ENCODE measurements at places on chromosomes 16 and 17.

GRCh38 chr16:67537270-67537635 lies 8.6 kb downstream of the RIPOR1 start:
- H3K4me3 ChIP-seq: peak overlapping the region; percentile 80
- peaks cover 18% of the 10 kb centered on the region for H3K36me3 ChIP-seq
- DNase-seq: no peak
- H3K27ac ChIP-seq: peak overlapping the region; percentile 78
- H3K4me1 ChIP-seq: peaks cover 28% of the 10 kb centered on the region
- H3K27me3 ChIP-seq: no peaks in the 10 kb centered on the region

DNA sequence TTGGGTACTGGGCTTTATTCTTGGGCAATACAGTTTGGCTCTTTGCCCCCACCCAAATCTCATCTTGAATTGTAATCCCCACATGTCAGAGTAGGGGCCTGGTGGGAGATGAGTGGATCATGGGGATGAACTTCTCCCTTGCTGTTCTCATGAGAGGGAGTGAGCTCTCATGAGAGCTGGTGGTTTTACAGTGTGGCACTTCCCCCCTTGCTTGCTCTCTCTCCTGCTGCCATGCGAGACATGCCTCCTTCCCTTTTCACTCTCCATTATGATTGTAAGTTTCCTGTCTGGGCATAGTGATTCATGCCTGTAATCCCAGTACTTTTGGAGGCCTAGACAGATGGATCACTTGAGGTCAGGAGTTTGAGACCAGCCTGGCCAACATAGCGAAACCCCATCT lies 18.1 kb upstream of the CNEP1R1 start:
- H3K4me3 ChIP-seq: no peak overlapping the region
- DNase-seq: no peak
- no peaks in the 10 kb centered on the region for H3K36me3 ChIP-seq
- no peaks in the 10 kb centered on the region for H3K4me1 ChIP-seq

DNA sequence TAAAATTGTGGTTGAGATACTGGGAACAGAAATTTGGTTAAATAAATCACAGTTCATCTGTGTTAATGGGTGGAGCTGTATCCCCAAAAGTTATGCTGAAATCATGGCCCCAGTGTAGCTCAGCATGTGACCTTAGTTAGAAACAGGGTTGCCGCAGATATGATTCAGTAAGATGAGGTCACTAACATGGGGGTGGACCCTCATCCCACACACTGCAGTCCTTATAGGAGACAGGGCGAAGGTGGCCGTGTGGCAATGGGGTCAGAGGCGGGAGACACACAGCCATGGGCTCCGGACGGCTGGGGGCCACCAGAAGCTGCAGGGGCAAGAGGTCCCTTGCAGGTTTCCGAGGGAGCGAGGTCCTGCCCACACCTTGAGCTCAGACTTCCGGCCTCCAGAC lies 10.7 kb downstream of the GALNS start:
- H3K36me3 ChIP-seq: peaks cover 19% of the 10 kb centered on the region
- H3K4me1 ChIP-seq: peaks cover 4% of the 10 kb centered on the region
- DNase-seq: no peak
- no peaks in the 10 kb centered on the region for H3K27me3 ChIP-seq

GRCh38 chr17:50180111-50180510 lies 14.3 kb downstream of the SGCA start:
- peaks cover 18% of the 10 kb centered on the region for H3K27me3 ChIP-seq
- no peak overlapping the region for H3K4me3 ChIP-seq
- peaks cover 12% of the 10 kb centered on the region for H3K4me1 ChIP-seq
- peaks cover 8% of the 10 kb centered on the region for H3K36me3 ChIP-seq

DNA sequence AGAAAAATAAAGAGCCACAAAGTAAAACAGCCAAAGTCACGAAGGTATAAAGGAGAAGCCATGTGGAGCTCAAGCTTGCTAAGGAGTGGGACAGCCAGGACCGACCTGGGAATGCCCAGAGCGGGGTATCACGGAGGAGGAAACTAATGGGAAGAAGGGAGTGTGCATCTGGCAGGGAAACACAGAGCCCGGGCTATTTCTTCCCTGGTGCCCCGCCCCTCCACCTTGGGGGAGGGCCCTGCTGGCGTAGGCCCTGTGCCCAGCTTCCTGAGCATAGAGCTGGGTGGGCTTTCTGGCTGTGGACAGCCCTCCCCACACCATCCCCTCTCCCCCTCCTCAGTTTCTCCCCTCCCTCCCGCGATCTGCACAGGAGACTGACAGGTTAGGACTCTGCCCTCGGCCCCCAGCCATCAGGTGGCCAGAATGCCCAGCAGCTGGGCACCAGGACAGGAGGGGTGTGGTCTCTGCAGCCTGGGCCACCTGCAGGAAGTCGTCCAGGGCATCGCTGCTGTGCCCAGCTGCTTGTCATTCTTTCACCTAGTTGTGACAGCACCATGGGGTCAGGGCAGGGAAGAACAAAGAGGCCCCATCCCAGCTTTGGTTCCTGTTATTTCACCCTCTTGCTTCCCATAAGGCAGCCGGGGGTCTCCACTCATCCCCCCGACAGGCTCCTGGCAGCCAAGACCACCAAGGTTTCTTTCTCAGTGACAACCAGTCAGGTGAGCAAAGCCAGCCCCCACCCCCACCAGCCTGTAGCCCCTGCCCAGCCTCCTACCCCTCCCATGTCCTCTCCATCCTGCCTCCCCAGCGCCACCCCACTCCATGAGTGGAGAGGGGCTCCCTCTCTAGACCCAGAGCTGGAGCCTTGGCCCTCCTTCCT lies 7.1 kb upstream of the DCAF7 start:
- H3K27me3 ChIP-seq: peaks cover 27% of the 10 kb centered on the region
- no peak for DNase-seq
- H3K27ac ChIP-seq: no peak overlapping the region
- no peak overlapping the region for H3K4me3 ChIP-seq

DNA sequence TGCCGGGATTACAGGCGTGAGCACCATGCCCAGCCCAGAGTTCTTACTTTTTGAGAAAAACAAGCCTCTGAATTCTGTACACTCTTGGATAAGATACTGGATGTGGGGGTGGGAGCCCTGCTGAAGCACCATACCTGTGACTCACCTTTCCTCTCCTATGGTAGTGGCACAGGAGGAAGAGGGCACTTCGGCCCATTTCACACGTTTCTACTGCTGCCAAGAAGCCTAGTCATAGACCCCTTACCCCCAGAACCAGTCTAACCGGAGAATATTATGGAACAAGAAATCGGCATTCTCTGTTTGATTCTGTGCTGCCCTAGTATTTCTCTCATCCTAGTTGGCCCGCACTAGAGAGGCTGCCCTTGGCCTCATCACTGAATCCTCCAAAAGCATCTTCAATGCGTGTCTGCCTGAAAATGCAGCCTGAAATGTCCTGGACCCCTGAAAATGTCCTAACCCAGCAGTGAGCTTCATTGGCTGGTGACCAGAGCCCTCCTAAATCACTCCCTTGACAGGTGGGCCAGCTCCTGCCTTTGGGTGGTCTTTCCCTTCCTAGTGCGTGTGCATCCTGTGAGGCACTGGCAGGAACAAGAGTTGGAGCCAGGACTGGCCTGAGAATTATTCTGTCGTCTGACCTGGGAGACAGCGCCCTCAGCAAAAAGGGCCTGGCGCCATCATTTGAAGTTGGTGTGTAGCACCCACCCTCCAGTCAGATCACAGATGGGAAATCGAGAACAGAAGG lies 37.9 kb downstream of the NDEL1 start:
- H3K4me3 ChIP-seq: no peak overlapping the region
- H3K4me1 ChIP-seq: no peaks in the 10 kb centered on the region
- no peak overlapping the region for H3K27ac ChIP-seq
- no peaks in the 10 kb centered on the region for H3K27me3 ChIP-seq
- H3K36me3 ChIP-seq: peaks cover 85% of the 10 kb centered on the region

DNA sequence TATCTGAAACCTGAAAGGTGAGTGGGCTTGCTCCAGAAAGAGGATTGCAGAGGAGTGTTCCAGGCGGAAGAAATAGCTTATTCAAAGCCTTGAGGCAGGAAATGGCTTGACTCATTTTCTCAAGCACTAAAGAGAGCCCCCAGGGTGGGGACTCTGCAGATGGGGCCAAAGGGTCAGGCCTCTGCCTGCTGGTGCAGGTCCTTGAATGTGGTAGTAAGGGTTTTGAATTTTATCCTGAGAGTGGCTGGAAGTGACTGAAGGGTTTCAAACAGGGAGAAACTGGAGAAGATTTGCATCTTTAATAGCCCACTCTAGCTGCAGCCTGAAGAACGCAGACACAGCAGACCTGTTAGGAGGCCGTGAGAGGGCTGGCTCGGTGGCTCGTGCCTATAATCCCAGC lies 144.4 kb downstream of the CCT6B start:
- no peak for DNase-seq
- H3K4me1 ChIP-seq: no peaks in the 10 kb centered on the region
- no peak overlapping the region for H3K27ac ChIP-seq
- peaks cover 23% of the 10 kb centered on the region for H3K27me3 ChIP-seq
- peaks cover 2% of the 10 kb centered on the region for H3K36me3 ChIP-seq

DNA sequence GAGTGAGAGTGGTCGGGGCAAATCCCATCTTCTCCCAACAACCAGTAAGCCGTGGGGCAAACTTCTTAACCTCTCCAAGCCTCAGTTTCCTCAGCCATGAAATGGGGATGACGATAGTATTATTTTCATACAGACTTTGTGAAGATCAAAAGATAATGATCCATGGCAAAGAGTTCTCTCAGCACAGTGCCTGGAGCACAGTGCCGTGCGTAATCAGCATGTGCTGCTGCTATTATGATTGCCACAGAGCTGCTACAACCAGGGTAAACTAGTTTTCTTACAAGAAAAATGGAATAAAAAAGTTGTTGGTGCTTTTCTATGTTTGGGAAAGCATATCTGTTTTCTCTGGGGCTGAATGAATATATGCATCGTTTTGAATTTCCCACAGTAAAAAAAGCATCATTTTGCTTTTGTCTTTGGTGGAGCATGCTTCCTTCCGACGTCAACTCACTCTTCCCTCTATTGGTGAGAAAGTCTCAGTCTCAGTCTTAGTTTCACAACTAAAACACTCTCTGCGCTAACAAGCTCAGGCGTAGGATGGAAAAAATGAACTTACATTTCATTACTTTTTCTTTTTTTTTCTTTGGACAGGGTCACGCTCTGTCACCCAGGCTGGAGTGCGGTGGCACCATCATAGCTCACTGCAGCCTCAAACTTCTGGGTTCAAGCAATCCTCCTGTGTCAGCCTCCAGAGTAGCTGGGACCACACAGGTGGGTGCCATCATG lies 37.2 kb downstream of the CDK5R1 start:
- no peaks in the 10 kb centered on the region for H3K27me3 ChIP-seq
- H3K4me3 ChIP-seq: peak overlapping the region; percentile 68
- H3K27ac ChIP-seq: peak overlapping the region; percentile 88
- peaks cover 50% of the 10 kb centered on the region for H3K4me1 ChIP-seq

DNA sequence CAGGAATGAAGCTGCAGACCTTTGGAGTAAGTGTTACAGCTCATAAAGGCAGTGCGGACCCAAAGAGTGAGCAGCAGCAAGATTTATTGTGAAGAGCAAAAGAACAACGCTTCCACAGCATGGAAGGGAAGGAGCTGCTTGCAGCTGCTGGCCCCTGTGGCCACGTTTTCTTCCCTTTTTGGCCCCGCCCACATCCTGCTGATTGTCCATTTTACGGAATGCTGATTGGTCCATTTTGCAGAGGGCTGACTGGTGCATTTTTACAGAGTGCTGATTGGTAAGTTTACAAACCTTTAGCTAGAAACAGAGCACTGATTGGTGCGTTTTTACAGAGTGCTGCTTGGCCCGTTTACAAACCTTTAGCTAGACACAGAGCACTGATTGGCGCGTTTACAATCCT lies 841.5 kb downstream of the CDH11 start:
- H3K4me1 ChIP-seq: no peaks in the 10 kb centered on the region
- no peaks in the 10 kb centered on the region for H3K27me3 ChIP-seq
- no peak overlapping the region for H3K4me3 ChIP-seq
- no peak overlapping the region for H3K27ac ChIP-seq
- DNase-seq: no peak

- H3K27me3 ChIP-seq: no peaks in the 10 kb centered on the region
- no peak overlapping the region for H3K4me3 ChIP-seq
Observed at GRCh38 chr17:82835122-82835521, 4.7 kb downstream of the ZNF750 start.

DNA sequence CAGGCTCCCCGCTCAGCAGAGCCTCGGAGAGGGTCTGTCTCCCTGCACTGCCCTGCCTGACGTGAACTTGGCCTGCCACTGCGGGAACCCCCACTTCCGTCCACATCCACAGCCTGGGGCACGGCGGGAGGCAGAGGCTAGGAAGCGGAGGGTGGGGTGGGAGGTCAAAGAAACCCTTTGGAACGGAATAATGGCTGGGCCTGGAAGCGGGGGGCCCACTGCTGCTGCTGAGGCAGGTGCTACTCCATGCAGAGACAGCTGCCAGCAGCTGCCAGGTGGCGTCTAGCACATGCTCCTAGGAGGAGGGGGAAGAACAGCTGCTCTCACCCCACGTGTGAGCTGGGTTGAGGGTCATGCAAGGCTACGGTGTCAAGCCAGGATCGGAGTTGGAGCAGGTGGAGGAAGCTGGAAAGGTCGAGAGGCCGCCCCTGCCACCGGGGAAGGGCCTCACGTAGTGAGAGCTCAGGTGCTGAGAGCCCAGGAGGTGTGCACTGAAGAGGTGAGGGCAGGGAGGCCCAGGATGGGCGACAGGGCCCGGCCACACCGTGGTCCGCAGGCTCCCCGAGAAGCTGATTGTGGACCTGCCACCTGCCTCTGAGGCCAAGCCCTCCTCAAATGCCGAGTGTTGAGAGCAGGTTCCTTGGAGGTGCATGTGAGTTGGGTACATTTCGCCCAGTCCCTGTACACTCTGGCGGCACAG lies 9.8 kb downstream of the FSCN2 start:
- H3K4me1 ChIP-seq: no peaks in the 10 kb centered on the region
- no peak overlapping the region for H3K4me3 ChIP-seq
- peaks cover 9% of the 10 kb centered on the region for H3K36me3 ChIP-seq

DNA sequence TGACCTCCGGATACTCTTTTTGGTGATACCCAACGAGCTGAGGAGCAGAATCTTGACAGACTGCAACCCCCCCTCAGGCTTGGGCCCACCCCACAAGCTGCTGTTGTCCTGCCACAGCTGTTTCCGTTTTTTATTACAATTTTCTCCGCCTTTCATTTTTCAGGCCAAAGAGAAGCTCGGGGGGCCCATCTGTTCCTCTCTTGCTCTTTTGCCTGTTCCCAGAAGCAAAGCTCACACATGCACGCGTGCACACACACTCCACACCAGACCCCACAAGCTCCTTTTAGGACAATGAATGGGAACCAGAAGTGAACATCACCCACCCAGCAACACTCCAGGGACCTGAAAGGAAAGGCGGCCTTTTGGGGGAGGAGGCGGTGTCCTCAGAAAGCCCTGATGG lies 16.3 kb downstream of the SOX9 start:
- H3K4me3 ChIP-seq: no peak overlapping the region
- H3K27ac ChIP-seq: no peak overlapping the region
- H3K4me1 ChIP-seq: no peaks in the 10 kb centered on the region
- H3K36me3 ChIP-seq: no peaks in the 10 kb centered on the region
- H3K27me3 ChIP-seq: peaks cover 5% of the 10 kb centered on the region
- DNase-seq: no peak

DNA sequence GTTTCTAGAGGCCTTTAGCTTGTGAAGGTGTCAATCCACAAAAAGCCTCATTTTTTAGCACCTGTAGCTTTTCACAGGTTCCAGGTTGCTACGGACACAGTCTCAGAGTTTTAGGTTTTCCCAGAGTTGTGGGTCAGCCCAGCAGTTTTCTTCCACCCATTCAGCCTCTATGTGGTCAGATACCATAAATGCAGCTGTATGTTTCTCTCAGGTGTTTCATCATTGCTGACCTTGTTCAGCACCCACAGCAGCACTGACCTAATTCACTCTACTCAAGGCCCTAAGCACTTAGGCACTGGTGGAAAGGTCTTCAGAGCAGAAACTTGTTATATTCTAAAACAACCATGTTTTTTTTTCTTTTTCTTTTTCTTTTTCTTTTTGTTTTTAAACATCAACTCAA lies 15.0 kb upstream of the SPACA3 start:
- H3K36me3 ChIP-seq: no peaks in the 10 kb centered on the region
- H3K27me3 ChIP-seq: peaks cover 13% of the 10 kb centered on the region
- no peak overlapping the region for H3K4me3 ChIP-seq
- no peak overlapping the region for H3K27ac ChIP-seq
